ENCODE measurements at places on chromosomes 4 and X.

DNA sequence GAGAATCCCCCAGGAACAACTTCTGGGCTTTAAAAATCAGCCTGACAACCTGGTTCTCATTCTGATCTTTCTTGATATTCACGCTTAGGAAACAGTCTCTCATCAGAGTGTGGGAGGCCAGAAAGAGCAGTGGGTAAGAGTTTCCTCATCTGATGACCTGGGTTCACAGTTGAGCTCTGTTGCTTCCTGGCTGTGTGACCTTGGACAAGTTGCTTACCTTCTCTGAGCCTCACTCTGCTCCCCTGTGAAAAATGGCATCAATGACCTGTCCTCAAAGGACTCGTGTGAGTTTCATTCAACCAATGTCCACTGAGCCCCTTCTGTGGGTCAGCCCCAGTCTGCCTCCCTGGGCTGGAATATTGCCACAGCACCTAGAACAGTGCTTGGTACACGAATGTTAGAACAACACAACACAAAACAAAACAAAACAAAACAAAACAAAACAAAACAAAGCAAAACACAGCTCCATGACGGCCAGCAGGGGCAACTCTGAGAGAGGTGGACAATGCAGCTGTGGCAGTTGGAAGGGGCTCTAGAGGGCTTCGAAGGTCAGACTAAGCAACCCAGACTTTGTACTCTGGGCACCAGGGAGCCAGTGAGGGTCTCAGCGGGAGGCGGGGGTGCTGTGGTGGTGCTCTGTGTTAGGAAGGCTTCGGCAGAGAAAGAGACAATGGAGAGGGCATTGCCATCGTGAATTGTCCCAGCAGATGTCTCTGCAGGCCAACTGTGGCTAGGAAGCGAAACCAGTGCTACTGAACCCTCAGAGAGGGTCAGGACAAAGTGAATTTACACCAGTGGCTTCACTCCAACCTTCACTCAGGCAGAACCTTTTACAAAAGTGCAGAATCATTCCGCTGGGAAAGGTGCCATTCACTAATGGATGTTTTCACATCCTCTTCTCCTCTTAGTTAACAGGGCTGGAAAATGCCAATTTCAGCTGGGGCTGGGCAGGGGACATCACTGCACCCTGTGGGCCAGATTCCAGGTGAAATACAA lies 14.3 kb upstream of the C4orf50 start:
- no peak for DNase-seq

- DNase-seq, result no peak
These were observed 18.3 kb upstream of the PRDM8 start for GRCh38 chr4:80178964-80179363.

DNA sequence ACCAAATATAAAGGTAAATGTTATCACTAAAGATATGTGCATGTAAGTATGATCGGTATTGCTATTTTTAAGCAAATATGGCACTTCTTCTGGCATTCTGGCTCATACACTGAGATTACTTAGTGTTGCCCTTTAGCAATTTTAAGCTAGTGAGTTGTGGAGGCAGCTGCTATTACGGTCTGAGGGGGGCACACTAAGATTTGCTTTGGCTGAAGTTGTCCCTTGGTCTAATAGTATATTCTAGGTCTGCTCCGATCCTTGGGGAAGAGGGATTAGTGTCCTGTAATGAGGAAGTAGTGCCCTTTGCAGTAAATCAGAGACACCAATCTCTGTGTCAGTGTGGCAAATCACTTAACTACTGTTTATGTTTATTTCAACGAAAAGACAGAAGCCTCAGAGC lies 196.5 kb upstream of the FTHL17 start:
- DNase-seq, result no peak

GRCh38 chr4:13584481-13584880 lies 40.2 kb upstream of the NKX3-2 start:
- no peak for DNase-seq

DNA sequence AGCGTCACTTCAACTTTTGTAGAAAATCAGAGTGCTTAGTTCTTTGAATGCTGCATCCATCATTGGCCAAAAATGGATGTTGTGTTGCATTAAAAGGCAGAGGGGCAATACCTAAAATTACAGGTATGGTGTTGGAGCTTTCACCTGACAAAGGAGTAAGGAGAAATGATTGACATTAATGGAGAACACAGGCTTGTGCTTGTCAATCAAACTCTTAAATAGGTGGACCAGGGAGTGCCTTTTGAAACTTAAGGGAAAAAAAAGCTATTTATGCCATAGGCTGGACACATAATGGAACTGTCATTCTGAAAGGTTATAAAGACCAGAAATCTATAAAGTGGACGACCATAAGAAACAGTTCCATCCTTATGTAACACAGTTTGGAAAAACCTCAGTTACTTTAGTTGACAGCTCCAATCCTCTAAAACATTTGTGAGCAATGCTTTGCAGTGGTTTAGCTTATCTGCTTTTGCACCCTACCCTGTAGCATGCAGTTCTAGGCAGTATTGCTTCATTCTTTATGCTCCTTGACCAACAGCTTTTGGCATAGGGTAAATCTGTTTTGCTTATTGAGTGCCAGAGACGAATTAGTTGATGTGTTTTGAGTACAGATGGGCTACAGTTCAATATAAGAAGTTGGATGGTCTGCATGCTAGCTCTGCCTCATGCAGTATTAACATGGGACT lies 2.4 kb downstream of the HADH start:
- DNase-seq, result no peak

DNA sequence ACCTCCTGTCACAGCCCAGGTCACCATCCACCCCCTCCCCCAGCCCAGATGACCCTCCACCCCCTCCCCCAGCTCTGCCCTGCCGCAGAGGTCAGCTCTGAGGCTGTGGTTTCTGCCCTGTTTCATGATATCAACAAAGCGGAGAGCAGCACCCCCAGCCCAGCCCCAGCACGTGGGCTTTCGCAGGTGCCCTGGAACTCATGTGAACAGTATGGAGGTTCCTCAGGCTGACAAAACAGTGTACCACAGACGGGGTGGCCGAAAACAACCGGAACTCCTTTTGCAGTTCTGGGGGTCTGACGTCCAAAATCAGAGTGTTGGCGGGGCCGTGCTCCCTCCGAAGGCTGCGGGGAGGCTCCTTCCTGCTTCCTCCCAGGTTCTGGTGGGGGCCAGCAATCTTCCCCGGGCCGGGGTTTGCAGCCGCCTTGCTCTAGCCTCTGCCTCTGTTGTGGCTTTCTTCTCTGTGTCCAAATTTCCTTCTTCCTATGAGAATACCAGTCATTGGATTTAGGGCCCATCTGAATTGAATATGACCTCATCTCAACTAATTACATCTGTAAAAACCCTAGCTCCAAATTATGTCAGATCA lies 7.9 kb upstream of the PSAPL1 start:
- DNase-seq, result no peak

DNA sequence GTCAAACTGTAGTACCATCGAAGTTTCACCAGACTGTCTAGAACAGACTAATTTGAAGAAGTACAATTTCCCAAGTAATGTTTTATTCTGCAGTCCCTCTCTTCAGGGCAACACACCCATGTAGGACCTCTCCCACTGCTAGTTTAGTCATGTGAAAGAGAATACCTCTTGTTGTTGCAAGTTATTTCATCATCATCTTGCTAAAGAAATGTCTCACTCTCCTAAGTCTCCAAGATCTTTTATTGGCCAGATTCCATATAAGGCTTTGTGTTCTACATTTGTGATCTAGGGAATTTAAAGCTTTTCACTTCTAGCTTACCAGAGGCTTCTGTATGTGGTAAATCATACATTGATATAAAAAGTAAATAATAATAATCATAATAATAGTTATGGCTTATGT lies 745.3 kb upstream of the MAGEB2 start:
- no peak for DNase-seq

- no peak for DNase-seq
These were observed 188.8 kb downstream of the GPAT3 start for GRCh38 chr4:83724485-83725335.

- no peak for DNase-seq
These were observed 376.7 kb upstream of the SMIM31 start for GRCh38 chr4:164377277-164377676.

DNA sequence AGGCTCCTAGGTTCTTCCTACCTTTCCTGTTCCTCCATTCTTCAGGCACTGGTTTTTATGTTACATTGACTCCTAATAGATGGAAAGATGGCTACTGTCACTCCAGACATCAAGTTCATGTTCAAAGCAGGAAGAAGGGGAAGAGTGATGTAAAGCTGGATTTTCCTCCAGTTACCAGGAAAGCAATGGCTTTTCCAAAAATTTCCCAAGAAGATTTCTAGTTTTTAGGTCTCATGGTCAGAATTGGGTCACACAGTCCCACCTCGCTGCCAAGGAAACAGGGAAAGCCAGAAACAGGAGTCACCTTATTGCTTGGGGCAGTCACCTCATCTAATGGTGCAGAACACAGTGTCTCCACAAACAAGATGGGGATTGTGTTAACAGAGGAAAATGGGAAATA lies 21.5 kb downstream of the RXFP1 start:
- DNase-seq, result no peak

DNA sequence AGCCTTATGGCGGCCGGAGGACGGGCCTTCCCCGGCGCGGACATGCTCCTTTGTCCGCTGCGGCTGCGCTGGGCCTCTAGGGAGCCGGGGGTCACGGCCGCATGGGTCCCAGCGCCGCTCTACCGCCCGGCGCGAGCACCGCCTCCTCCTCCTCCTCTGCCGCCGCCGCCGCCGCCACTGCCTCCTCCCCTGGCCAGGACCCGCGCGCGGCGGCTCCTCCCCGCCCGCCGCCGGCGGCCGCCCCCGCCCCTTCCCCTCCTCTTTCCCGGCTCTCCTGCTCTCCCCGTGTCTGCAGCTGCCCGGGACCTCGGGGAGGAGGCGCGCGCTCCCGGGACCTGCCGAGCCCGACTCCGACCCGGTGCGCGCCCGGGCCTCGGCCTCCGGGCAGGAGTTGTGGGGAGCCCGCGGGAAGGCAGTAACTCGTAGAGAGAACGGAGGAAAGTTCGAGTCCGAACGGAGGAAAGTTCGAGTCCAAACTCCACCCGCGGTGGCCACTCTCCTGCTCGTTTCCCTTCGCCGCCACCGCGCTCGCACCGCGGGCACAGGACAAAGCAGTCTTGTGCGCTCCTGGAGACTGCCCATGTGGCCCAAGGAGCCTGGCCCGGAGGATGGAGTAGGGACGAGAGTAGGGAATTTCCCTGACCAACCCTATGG lies at the start of gene ADGRA3:
ADGRA3 (minus strand) TSS at position 179 of the 654 bp plus-strand sequence. CDS start 282 bp downstream, outside the sequence.
- DNase-seq, result no peak

DNA sequence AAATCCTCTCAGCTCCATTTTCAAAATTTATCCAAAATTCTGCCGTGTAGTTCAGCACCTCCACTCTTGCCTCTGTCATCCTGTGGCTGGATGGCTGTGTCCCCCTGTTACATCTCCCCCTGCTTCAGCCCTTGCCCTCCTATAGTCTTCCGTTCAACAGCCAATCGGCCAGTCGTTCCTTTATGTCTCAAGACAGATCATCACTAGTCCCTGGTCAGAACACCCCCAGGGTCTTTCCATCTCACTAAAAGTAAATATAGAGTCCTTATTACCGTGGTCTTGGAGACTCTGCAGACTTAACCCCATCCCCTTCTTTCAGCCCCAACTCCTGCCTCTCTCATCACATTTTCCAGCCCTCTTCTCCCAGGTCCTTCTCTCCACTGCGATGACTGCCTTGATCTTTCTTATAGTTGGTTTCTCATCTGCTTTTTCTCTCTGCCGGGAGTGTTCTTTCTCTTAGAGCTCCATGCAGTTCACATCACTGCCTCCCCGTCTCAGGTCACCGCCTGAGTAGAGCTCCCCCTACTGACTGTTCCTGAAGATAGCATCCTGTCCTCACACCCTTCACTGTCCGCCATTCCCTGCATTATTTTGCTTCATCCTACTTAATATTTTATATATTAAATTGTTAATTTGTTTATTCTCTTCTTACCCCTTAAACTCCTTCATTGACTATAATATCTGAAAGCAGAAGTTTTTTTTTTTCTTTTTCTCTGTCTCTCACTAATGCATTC lies 736.9 kb upstream of the MAGEB2 start:
- DNase-seq, result no peak

- no peak for DNase-seq
These were observed 459.9 kb upstream of the BOD1L1 start for GRCh38 chr4:14087459-14087858.

DNA sequence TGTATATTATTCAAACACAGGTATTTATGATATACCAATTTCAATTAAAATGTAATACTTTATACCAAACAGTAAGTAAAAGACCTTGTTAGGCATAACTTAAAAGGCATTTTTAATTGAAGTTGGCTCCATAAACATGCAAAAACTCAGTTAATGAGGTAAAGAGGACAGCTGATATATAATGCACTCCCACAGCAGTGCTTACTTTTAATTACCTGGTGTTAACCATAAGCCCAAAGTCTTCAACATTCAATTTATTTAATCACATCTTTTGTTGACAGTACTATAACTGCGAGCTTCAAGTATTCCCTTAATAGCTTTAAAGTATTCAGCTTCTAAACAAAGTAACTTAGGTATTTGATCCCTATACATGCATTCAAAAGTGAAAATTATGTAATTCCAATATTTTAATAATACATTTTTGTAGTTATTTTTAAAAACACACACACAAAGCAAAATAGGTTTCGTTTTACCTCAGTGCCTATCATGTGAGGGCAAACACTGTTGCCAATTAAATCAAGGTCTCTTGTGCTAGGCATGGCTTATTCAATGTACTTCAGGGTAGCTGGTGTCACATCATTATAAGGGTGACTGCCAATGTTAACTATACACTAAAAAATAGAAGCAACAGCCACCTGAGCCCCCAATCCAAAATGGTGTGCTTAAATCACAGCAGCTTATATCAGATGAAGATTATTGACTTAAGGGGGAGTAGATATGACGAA lies 197.1 kb downstream of the LRBA start:
- no peak for DNase-seq

DNA sequence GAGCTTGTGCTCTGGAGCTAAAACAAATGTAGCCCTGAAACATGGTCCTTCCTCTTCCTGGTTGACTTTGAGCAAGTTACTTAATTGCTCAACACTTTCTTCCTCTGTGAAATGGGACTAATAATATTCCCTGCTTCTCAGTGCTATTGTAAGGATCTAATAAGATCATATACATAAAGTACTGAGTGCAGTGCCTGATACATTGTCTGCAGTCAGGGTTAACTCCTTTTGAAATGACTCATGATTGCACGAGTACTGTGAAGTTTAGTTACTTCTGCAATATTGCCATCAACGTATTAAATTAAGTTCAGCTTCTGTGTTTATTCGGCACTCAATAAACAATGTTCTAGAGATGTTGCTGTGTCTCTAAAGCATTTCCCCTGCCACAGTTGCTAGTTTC lies 91.8 kb upstream of the HPRT1 start:
- DNase-seq, result no peak

DNA sequence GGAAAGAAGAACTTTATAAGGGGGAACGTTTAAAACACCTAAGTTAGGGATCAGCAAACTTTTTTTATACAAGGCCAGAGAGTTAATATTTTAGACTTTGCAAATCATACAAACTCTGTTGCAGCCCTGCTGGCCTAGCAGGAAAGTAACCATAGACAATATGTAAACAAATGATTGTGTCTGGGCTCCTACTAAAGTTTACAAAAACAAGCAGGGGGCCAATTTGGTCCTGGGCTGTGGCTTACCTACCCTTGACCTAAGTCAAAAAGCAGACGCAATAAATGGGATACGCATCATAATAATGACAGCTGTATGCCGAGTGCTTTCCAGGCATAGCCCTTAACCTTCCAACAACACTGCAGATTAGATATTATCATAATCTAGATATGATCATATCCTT lies 4.9 kb downstream of the TASL start:
- no peak for DNase-seq

- no peak for DNase-seq
These were observed 56.0 kb upstream of the BCLAF3 start for GRCh38 chrX:20046864-20047263.
